ENCODE measurements at places on chromosomes 11 and 22.
A peak's percentile ranks its signal among the peaks of the same experiment; 100 is the strongest.

GRCh38 chr11:129281471-129282415, 89.6 kb upstream of the ARHGAP32 start:
- DNase-seq, result no peak

- no peak for DNase-seq
Observed at GRCh38 chr11:86360775-86361395, 13.8 kb upstream of the CCDC81 start.

- DNase-seq, result no peak
Observed at GRCh38 chr11:16902781-16903378, 111.3 kb downstream of the PLEKHA7 start.

- peak; percentile 18 for DNase-seq
Observed at GRCh38 chr11:134196756-134197155, 27.0 kb downstream of the NCAPD3 start.

- no peak for DNase-seq
Observed at GRCh38 chr22:41280065-41280464, 5.9 kb downstream of the RANGAP1 start.

GRCh38 chr11:279966-280705, 1.9 kb downstream of the NLRP6 start:
- peak; percentile 76 for DNase-seq

- no peak for DNase-seq
Observed at GRCh38 chr11:127037596-127037995, 37.0 kb upstream of the KIRREL3 start.

GRCh38 chr22:46834021-46834737, 71.7 kb downstream of the TBC1D22A start:
- DNase-seq, result no peak

DNA sequence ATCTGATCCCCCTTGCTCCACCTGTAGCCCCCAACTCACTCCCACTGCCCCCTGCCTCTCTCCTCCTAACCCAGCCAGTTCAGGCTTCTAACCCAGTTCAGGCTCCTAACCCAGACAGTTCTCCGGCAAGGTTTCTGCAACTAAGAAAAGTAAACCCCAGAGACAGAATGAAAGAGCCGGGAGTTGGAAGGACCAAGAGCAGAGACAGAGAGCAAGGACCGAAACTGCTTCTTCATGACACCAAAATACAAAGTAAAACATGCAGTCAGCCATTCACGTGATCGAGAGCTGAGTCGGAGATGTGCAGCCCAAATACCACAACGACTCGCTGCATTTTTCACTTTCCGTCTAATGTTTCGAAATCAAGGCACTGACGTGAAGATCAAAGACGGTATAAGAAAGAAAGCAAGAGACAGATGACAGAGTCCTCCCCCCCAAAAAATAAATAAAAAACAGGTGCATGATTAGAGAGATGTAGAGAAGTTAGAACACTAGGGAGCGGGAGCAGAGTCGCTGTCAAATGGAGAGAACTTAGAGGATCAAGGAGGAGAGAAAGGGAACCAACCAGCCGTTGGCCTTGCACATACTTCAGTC, 884 bp downstream of the IL10RA start:
- DNase-seq, result peak; percentile 89

DNA sequence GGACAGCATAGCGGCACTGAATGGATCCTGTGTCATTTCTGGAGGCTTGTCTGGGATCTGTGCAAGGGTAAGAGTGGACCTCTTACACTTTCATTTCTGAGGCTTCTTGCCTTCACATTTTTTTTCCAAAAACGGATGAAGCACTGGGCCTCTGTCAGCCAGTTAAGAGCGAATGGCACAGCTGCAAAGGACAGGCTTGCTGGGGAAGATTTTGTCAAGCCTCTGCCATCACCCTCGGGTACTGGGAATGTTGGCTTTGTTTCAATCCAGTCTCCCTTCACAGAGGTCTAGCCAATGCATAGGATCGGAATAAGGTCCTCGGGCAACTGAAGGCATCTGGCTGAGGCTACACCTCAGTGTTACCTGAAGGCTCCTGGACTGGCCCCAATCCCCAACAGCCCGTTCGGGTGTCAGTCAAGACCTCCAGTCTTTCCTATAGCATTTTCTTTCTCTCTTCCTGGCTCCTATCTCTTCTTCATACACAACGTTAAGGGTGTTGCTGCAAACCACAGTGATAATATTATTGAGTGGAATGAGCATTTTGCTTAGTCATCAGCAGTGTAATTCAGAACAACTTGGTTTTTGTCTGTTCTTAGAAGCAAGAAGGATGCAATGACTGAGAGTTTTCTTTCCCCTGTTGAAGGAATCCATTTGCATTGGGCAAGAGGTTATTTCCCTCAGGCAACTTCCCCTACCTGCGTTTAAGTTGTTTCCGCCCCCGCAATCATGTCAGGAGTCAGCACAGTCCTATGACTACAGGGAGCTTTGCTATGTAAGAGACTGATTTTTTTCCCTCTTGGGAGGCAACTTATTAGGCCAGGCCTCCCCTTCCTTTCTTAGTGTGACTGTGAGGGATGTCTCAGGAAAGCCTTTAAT, 22.8 kb downstream of the NPAT start:
- peak; percentile 64 for DNase-seq

DNA sequence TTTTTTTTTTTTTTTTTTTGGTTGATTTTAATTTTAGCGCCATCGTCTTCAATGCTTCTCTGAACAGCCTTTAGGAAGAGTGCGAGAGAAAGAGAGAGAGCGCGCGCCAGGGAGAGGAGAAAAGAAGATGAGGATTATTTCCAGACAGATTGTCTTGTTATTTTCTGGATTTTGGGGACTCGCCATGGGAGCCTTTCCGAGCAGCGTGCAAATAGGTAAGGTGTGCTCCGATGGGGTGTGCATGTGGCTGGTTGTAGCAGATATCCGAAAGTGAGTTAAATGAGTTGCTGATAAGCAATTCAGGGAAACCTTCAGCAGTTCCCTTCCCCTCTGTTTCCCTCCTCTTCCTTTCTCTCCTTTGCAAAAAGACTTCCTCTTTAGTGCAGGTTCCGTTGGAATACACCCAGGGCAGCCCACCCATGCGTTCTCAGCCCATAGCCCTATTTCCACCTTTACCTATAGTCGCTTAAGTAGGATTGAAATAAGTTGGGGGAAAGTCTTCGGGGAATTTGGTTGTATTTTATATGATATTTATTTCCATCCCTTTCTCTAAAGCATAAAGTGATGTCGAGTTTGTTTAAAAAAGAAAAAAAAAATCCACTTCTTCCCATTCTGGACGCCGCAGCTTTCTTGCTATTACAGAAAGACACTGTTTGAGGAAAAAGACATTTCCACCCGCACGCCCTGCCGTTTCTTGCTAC, 1.1 kb downstream of the GRIA4 start:
- no peak for DNase-seq

- no peak for DNase-seq
Observed at GRCh38 chr11:126159719-126160344, 51.6 kb downstream of the RPUSD4 start.

- DNase-seq, result peak; percentile 68
Observed at GRCh38 chr11:14357881-14358728, 878 bp downstream of the RRAS2 start.

DNA sequence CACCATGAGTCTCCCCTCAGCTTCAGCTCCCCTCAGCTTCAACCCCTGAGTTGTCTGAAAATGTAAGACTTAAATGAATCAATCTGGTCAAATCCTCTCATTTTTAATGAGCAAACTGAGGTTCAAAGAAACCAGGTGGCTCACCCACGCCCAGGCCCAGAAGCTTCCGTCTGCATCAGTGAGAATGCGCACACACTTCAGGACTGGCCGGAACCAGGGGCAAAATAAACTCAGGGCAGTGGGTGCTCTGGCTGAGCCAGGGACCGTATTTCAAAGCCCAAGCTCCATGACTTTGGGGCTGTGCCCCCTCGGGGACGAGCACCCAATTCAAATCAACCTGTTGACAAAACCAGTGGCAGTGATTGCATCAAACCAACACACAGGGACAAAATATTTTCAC, 3.1 kb downstream of the SULT4A1 start:
- no peak for DNase-seq

- no peak for DNase-seq
Observed at GRCh38 chr11:131977854-131978253, 607.4 kb downstream of the NTM start.

- no peak for DNase-seq
Observed at GRCh38 chr11:65356394-65356972, 1.9 kb downstream of the TIGD3 start.

DNA sequence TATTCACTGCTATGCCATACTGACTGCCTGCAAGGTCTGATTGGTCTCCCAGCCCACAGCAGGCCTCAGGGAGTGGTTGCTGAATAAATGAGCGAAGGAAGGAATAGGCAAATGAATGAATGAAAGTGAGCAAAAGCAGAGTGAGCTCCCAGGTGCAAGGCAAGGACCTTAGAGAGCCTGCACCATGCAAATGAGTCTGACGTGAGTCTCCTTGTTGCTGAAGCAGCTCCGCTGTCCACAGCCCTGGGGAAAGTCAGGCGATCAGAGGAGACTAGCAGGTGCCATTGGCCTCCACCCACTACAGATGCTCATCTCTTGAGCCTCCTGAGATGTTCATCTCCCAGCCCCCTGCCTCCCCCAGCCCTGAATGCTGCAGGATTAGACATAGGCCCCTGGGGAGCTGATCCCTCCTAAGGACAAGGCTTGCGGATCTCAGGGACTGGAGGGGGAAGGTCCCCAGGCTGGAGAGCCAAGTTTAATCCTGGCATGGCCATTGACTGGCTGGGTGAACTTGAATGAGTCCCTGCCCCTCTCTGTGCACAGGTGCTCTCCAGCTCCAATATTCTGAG, 22.1 kb downstream of the GDPD5 start:
- no peak for DNase-seq

DNA sequence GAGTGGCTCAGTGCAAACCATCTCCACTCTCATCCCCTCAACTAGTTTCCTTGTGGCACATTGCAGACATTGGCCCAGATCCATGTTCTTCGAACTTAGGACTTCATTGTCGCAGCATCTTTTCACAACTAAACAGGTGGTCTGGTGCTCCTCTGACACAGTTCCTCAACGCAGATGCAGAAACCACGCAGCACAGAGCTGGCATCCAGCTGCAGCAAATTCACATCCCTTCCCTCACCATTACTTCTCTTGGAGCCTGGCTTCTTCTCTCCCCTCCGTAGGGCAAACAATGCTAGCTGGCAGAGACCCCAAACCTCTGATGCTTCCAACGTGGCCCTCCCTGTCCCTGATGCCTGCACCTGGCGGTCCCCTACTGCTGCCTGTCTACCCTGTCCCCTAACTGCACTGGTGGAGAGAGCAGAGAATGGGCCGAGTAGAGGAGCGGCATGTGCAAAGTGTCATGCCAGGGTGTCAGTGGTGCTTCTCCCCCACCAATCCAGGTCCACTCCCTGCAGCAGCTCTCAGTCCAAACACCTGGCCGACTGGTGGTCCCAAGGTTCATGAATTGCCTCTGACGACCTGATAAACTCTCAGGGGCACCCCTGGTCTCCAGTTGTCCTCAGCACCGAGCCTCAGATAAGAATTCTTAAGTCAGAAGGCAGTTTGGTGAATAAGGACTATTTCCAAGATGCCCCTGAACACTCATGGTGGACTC, 18.1 kb downstream of the TMPRSS13 start:
- no peak for DNase-seq

DNA sequence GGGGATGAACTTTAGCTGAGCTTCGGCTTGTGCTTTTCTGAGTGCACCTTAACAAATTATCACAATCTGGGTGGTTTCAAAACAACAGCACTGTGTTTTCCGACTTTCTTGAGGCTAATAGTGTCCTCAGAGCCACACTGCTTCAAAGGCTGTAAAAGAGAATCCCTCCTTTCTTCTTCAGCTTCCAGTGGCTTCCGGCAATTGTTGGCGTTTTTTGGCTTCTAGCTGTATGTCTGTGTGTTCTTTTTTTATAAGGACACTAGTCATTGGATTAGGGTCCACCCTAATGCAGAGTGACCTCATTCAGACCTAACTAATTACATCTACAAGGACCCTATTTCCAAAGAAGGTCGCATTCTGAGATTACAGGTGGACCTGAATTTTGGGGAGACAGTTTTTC, 30.6 kb downstream of the KIAA1671 start:
- DNase-seq, result no peak

DNA sequence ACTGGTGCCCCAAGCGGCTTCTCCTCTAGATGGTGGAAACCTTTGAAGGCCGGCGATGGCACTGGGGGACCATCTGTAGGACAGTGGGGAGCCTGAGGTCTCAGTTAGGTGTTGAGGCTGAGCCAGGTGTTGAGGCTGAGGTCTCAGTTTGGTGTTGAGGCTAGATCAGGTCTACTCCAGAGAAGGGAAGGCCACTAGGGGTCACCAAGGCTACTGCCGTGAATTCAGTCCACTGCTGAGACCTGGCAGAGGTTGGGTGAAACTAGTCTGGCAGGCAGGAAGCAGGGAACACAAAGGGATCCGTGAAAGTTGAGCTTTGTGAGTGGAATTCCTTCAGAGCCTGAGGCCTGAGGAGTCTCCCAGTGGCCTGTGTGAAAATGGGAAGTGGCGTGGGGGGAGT, 123.8 kb upstream of the FGF3 start:
- DNase-seq, result no peak

GRCh38 chr11:84541731-84542340, 1085.3 kb downstream of the DLG2 start:
- no peak for DNase-seq

DNA sequence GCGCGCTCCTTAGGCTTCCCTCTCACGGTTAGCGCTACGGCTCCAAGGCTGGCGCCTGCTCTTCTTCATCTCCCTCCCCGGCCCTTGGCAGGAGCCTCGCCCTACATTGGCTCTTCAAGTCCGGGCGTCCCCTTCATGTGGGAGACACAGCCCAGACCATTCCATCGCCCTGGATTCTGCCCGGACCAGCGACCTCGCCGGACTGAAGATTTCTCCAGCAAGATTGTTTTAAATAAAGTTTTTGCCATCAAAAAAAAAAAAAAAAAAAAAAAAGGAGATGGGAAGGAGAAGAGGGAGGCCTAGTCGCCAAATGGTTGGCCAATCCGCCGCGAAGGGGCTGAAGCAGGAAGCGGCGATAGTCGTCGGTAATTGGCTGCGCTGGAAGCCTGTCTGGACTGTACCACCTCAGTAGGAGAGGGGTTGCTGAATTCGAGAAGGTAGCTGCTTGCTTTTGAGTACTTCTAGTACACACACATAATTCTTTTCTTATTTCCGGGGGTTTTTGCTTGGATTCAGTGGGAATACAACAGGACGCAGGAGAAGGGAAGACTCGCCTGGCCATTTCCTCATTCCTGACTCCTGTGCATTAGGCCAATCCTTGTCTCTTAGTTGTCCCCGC, 688 bp upstream of the ZDHHC5 start:
- peak; percentile 98 for DNase-seq

GRCh38 chr11:105609341-105609781, 512 bp upstream of the GRIA4 start:
- no peak for DNase-seq

- DNase-seq, result peak; percentile 50
Observed at GRCh38 chr22:36419177-36419911, 31.6 kb upstream of the MYH9 start.

DNA sequence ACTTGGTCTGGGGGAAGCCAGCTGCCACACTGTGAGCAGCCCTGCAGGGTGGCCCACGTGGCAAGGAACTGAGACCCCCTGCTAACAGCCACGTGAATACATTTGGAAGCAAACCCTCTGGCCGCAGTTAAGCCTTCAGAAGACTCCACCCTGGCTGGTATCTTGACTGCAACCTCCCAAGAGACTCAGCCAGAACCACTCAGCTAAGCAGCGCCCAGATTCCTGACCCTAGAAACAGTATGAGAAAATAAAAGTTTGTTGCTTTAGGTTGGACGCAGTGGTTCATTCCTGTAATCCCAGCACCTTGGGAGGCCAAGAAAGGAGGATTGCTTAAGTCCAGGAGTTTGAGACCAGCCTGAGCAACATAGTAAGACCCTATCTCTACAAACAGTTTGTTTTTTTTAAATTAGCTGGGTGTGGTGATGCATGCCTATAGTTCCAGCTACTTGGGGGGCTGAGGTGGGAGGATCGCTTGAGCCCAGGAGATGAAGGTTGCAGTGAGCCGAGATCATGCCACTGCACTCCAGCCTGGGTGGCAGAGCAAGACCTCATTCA, 8.7 kb downstream of the ZMAT5 start:
- DNase-seq, result no peak
